Mesenteric fat pad (tissue), 1 donor: ENCODE measurements at places on chromosomes 7 and 10. TPM values are rescaled to one million over a fixed set of nuclear protein-coding genes. Genes with fewer than 3 reads are reported as not detected.

- no peak for DNase-seq
These were observed 2.2 kb upstream of the FZD8 start for GRCh38 chr10:35644050-35644950.

DNA sequence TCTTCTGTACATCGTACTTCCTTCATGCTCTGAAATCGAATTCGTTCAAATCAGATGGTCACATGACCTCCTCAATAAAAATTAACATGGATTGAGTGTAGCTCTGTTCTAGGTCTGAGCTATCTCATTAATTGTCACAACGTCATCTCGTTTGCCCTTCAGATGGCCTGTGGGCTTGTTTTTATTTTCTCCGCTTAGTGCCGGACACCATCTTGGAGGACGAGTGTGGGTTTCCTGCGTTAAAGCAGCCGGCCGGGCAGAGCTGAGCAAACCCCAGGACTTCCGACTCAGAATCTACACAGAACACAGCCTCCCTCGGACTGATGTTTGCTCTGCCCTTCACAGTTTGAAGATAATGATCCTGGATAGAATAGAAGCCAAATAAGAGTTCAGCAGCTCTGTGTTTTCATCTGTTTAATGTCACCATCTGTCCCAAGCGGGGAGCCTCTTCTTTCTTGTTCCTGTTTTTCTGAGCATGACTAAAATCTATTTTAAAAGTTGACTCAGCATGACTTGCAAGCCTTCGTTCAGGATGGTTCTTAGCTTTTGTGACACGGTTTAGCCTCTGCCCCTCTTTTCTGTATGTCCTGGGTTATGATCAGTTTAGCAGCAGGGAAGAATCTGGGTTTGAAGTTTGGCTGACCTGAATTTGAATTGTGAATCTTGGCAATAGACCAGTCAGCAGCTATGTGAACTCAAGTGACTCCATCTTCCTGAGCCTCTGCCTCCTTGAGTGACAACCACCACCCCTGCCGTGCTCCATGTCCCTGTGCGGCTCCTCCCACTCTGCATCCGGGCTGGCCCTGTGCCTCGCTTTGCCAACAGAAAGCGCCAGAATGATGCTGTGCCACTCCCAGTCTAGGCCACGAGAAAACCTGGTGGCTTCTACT lies 30.6 kb upstream of the GALNTL5 start:
- DNase-seq: peak; percentile 88

DNA sequence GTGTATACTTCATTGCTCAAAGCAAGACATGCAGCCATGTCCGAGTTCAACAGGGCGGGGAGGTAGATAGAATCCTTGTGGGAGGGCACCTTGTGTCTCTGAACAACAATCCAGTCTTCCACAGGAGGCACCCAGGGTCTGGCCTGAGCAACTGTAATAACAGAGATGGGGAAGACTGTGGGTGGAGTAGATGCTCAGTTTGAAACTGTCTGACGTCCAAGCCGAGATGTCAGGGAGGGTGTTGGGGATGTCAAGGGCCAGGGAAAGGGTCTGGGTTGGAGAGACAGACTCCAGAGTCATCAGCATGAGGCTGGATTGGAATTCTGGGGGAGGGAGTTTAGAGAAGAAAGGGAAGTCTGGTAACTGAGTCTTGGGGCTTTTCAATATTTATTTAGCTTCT lies 88.0 kb downstream of the FANK1 start:
- DNase-seq: no peak

GRCh38 chr10:61284222-61284890 lies 168.8 kb downstream of the TMEM26 start:
- no peak for DNase-seq

GRK5 gene
- total RNA-seq: 20.2 TPM

ARHGAP19 gene
- 7.9 TPM for total RNA-seq

DNA sequence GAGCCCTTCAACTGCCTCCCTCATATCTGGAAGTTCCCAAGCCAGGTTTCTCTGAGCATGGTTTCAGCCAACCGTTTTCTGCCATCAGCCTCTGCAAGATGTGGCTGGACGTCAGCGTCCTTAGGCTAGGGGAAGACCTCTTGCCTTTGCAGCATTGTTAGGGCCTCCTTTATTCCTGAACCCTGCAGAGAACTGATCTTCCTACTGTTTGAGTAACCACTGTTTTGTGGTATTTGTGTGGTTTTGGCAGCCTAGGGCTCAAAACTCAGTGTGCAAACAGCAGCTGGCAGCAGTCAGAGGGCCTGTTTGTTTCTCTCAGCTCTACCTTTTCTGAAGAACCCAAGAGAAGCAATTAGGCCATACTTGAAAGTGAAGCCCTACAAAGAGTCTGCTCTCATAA lies 83.4 kb upstream of the SEMA3E start:
- DNase-seq: no peak

GRCh38 chr7:33334349-33334748 lies 205.0 kb downstream of the BBS9 start:
- no peak for DNase-seq

- no peak for DNase-seq
These were observed 63.4 kb downstream of the VAX1 start for GRCh38 chr10:117074621-117075020.

DNA sequence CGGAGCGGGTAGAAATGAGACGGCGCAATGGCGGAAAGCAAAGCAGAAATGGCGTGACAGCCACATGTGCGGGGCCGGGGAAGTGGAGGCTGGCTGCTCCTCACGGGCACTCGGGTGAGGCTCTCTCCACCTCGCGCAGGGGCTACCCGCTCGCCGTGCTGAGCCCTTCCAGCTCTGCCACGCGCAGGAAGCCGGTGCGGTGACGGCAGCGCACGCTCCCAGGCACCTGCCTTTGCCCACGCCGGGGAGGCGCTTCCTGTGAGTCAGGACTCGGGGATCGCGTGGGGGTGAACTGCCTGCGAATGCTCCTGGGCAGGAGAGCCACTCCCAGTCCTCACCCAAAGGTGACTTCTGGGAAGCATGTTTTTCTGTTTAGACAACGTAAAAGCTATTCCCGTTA lies 431.2 kb downstream of the GLRX3 start:
- no peak for DNase-seq

GATAD1 gene
- 29.6 TPM for total RNA-seq

SPAG6 gene
- total RNA-seq: 0.51 TPM

TMEM236 gene
- 3.0 TPM for total RNA-seq

MMRN2 gene
- total RNA-seq: 78.4 TPM

GARIN1A gene
- total RNA-seq: 10.2 TPM

- DNase-seq: no peak
These were observed 22.8 kb downstream of the EEPD1 start for GRCh38 chr7:36175886-36176285.
